ENCODE measurements at places on chromosomes 11 and 22.

DNA sequence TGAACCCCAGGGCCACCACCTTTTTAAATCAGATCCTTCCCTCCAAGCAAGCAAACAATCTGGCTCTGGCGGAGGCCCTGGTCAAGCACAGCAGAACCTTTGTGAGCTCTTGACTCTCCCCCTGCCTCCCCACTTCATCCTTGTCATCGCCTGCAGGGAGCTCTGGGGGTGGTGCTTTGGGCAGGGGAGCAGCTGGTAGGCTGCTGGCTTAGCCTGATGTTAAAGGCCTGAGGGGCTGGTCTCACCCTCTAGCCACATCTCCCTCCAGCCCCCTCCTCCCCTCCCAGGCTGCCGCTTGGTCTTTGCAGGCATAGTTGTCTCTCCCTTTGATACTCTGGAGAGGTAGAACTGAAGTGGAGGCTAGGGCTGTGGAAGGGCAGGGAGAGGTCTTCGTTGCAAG, 50.9 kb downstream of the THAP12 start:
- no peak for DNase-seq

DNA sequence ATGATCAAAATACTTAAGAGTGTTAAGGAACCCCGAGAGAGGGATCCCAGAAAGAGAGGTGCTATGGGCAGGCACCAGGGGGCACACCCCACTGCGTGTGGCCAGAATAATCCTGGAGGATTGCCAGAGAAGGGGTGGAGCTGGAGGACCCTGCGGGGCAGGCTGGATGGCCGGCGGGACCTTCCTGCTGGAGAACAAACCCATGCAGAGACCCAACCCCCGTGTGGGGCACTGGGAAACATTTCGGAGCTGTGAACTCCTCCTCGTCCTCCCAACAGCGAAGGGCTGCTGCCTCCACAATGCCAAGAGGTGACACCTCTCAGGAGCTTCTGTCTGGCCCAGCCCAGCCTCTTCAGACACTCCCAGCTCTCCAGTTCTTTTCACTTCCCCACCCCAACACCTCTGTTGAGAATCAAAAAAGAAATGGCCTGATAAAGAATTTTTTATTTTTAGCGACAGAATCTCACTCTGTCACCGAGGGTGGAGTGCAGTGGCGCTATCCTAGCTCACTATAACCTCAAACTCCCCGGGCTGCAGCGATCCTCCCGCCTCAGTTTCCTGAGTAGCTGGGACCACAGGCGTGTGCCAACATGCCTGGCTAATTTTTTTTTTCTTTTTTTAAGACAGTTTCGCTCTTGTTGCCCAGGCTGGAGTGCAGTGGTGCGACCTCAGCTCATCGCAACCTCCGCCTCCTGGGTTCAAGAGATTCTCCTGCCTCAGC, 25.6 kb downstream of the RHOD start:
- no peak for DNase-seq

DNA sequence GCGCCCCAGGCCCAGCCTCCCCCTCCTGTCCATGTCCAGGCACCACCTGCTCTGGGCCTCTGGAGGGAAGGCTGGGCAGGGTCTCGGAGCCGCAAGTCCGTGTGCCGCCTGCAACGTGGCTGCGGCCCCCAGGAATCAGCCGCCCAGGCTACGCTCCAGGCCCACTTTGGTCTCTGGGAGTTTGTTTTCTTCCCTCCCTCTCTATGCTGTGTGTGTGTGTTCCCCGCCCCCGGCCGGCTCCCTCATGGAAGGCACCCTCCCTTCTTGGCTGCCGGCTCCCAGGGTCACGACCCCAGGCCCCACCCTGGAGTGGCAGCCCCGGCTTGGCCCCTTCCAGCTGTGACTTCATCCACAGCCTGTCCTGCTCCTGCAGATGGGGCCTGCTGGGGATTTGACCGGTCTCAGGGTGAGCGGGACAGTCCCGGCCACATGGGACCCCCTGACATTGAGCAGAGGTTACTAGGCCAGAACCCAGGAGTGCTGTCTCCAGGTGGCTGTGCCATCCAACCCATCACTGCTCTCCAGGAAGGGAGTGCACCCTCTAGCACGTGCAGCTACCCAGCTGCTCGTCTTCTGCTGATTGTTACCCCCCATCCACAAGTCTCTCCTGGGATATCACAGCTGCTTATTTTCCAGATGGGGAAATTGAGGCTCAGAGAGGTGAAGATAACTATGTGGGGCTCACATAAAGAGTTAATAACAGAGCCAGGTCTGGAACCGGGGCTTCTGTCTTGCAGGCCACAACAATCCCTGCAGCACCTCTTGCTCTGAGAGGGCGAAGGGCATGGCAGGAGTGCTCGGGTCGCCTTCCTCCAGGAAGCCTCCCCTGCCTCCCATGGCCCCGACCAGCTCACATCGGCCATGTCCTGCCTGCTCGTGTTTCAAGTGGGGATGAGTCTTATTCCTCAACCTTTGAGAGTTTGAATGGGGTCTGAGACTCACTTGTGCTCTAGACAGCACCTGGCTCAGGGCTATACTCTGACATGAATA, 2.8 kb upstream of the LIF start:
- DNase-seq = no peak

DNA sequence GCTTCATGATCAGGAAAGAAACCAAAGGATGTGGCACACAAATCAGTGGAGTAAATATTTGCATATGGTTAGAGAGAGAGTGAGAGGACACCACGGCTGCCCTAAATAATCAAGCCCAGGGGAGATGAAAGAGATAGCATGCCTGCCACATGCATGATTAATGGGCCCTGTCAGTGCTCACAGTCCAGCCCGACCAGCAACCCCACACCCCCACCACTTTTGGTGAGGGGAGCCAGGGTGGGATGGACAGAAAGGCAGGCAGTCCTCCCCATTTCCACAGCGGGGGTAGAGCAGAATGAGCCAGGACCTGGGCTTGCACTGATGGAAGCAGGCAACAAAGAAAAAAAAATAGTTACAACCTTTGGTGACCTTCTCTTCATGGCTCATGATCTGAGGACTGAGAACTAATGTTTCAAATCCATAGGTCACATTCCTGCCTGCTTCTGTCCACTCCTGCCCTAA, 545.0 kb downstream of the ETS1 start:
- DNase-seq = no peak

GRCh38 chr22:31652088-31652487, 9.9 kb downstream of the PISD start:
- no peak for DNase-seq

DNA sequence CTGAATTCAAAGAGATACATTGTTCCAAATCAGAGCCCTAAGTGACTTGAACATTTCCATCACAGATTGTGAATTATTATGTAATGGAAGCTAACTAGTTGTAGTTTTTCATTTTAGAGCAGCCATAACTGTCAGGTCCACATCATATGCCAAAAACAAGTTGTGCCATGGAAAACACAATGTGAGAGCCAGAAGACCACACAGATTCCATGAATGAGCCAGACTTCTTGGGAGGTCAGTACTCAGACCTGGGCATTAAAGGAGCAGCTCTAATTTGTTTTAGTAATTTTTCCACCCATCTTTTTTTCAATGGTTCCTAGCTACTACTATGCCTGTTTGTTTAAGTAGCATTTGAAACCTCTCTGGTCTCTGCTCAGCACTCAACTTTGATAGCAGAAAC, 279.4 kb downstream of the FAT3 start:
- no peak for DNase-seq

DNA sequence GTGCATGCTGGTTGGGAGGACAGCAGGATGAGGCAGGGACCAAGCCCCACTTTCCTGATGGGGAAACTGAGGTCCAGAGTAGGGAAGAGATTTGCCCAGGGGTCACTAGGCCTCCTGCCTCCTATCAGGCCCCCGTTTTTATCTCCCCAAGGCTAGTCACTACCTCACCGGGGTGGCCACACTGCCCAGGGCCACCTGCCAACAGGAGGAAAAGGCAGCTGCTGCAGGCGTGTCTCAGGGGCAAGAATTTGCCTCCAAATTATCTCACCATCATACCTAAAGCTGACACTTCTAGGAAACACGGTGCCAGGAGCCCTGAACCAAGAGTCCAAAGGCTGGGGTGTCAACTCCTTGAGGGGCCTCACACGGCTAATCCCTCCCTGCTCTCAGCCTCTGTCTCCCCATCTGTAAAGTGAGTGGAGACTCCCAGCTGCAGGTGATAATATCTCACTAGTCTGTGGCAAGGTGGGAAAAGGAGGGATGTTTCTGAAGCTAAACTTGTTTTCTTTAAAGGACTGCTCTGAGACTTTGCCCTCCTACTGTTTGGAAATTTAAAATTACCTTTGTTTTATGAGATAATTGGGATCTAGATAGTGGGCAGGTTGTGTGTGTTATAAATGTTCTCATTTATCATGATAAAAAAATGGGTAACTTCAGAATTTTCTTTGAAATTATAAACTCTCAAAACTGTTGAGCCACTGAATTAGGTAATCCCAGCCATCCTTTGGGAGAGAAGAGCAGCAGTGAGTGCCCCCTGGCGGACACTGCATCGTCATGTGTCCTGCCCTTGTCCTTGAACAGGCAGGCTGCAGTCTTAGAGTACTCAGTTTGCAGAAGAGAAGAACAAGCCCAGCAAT, 60.0 kb downstream of the MYO7A start:
- DNase-seq = no peak

DNA sequence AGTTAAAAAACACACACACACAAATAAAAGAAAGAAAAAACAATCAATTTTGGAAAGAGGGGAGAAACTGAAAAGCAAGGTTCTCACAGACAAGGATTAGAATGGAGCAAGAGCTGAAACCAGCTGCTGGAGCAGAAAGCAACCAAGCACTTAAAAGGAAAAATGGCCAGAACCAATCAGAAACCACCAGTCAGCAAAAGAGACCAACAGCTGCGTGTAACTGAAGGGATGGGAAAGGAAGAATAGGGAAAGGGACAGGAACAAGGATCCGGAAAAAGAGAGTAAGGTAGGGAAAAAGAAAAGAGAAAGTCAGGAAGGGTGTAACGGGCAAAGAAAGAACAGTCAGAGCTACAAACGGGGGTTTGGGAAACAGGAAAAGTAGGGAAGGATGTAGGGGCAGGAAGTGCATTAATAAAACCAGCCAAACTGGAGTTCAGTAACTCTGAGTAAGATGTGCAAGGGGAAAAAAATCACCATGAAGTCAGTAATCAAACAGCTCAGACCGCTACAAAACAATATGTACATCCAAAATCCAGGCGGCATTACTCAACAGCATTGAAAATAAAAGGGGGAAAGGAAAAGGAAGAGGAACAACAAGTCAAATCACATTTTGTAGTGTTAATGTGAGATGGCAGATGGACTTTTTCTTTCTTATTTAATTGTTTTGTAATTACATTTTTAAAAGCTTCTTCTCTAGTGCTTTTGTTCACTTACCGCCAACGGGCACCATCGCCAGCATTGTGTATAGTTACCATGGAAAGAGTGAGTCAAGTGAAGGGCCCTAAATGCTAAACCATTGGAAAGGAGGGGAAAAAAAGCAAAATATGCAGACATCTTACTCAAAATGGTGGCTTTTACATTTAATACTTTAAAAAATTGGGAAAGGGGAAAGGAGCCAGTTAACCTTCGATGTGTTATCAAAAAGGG, 49.2 kb downstream of the APOL5 start:
- DNase-seq = no peak

GRCh38 chr22:44000123-44000522, 24.0 kb upstream of the PARVB start:
- no peak for DNase-seq

GRCh38 chr11:84430661-84431060, 1144.5 kb upstream of the CCDC90B start:
- no peak for DNase-seq

DNA sequence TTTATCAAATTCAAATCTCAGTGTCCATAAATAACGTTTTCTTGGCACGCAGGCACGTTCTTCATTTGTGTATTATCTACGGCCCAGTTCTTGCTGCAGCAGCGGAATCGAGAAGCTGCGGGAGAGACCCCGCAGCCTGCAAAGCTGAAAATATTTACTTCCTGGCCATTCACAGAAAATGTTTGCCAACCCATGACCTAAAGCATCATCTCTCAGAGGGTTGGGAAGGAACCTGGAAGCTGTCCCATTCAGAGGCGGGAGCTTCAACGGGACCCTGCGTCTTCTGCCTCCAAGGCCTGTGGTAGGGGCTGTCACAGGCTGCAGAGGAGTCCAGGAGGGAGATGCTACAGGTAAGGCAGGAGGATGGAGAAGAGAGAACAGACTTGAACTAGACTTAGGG, 319.2 kb downstream of the MN1 start:
- DNase-seq = no peak

GRCh38 chr11:113417428-113417827, 29.8 kb downstream of the ANKK1 start:
- no peak for DNase-seq

DNA sequence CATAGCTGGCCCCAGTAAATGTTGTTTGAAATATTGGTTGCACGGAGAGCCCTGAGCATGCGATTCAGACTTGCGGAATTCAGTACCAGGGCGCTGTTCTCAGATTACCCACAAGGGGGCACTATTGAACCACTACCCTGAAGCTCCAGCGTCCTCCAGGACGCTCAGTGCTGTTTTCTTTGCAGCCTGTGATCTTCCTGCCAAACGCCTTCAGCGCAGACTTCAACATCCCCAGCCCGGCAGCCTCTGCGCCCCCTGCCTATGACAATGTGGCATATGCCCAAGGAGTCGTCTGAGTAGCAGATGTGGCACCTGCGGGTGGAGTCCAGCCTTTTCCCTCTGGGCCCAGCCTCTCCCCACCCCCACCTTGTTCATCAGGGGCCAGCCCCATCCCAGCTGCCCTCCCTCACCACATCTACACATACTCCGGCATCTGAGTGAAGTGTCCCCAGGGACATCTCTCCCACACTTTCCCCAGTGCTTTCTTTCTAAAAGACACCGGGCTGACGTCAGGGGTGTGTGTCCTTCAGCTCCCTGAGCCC, 9.6 kb upstream of the MS4A10 start:
- DNase-seq = peak; percentile 70

GRCh38 chr11:2904153-2905052, 18.8 kb upstream of the CDKN1C start:
- DNase-seq = no peak

- no peak for DNase-seq
Observed at GRCh38 chr11:119361056-119361787, 14.7 kb upstream of the MFRP start.

DNA sequence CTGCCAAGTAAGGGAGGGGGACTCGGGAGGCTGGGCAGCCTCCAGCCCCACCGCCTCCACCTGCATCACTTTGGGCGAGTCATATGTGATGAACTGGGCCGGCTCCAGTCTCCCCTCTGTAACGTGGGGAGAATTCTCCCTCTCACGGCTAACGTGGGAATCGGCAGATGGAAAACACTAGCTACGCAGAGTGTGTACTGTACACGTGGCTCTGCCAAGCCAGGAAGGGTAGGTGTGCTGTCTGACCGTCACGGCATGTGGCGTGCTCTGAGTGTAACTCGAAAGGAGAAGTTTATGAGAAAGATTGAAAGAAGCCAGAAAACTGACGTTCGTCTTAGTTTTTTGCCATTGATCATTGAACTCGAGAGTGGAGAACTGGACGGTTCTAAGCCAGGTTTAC, 13.7 kb downstream of the TRMU start:
- DNase-seq = no peak

DNA sequence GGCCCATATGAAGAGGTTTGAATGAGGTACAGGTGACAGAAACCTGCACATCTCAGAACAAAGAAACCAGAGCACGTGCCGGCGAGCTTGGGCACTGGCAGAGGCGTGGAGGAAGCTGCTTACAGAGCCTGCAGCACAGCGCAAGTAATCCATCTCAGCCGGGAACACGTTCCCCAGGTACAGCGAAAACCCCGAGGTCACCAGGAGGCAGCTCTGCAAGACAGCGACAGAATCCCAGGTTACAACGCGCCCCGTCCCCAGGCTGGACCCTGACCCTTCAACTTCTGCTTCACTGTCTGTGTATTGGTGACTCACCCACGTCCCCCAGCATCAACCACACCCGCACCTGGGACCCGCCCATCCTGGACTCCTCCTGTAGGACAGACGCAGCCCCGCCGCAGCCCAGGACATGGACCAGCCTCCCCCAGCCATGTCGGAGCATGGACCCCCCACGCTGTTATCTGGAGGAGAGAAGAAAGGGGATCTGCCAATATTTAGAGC, 2.2 kb downstream of the MLC1 start:
- no peak for DNase-seq
